ENCODE measurements at places on chromosomes 1 and 21.

DNA sequence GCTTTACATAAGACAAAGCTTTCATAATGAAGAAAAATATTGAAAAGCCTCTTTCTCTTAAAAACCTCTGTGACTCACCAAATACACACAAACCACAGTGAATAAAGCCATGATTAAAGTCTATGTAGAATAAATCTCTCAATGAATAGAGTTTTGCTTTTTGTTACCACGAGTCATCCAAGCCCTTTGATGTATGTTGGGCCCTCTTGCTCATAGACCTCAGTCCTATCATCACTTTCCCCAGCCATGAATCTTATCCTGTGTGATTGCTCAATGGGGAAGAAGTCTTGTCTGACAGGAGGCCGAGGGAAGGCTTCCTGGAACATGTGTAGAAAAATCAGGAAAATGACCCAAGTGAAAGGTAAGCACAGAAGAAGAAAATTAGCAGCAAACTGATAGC, 60.8 kb downstream of the NGF start:
- no peak for DNase-seq

- DNase-seq = no peak
Observed at GRCh38 chr1:63621698-63622097, 28.5 kb downstream of the PGM1 start.

DNA sequence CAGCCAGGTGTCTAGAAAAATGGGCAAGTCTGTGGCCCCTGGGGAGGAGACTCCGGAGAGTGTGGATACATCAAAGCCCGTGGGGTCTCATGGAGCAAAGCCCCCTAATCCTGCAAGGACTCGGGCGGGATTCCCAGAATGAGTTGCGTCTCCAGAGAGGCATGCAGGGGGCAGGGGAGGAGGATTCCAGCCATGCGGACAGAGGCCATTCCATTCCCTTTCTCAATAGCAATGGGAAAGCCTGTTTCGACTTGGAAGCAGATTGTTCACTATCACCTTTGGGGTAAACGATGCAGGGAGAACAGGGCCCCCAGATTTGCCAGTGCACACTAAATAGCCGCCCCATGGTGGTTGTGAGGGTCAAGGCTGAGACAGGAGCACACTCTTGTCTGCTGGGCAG, 15.4 kb upstream of the PRDM15 start:
- DNase-seq = no peak

- DNase-seq = no peak
Observed at GRCh38 chr1:40243351-40243750, 4.4 kb upstream of the TMCO2 start.

Data from effector memory CD4-positive, alpha-beta T cell (primary cell).